ENCODE measurements at places on chromosomes 7 and 10.
A peak's percentile ranks its signal among the peaks of the same experiment; 100 is the strongest.

GRCh38 chr7:32892521-32893206 is 1.1 kb upstream of the KBTBD2 start:
- peak; percentile 56 for DNase-seq

GRCh38 chr7:44984478-44984758 is 5.6 kb upstream of the MYO1G start:
- no peak for DNase-seq

DNA sequence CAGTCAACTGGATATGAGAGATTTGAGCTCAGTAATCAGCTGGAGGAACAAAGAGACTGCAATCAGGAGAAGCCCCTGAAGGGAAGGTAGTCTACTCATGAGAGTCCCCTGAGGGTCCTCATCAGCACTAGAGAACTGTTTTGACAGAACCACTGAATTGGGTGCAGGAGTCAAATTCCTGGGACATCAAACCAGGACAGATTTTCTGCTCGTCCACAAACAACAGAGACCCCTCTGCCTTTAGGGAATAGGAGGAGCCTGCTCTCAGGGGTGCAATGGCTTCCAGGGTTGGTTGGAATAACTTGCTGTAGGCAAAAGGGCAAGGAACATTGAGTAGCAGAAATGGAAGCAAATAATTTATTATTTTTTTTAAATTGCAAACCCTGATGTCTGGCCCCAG is 21.9 kb upstream of the NEUROD6 start:
- DNase-seq: no peak

- no peak for DNase-seq
These were observed 8.2 kb downstream of the MAT1A start for GRCh38 chr10:80281292-80281691.

DNA sequence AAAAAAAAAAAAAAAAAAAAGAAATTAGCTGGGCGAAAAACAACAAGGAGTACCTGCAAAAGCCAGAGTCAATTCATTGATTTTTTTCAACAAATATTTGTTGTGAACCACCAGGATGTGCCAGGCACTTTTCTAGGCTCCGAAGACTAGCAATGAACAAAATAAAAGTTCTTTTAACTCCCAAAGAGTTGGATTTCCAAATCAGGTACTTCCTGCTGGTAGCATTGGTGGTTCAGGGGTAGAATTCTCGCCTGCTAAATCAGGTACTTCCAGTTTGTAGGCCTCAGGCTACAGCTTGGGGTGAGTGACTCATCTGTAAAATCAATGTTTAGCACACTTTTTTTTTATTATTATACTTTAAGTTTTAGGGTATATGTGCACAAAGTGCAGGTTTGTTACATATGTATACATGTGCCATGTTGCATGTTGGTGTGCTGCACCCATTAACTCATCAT is 10.9 kb downstream of the PPA1 start:
- no peak for DNase-seq

- DNase-seq: no peak
These were observed 2.5 kb downstream of the ADAMTS14 start for GRCh38 chr10:70674560-70675495.

DNA sequence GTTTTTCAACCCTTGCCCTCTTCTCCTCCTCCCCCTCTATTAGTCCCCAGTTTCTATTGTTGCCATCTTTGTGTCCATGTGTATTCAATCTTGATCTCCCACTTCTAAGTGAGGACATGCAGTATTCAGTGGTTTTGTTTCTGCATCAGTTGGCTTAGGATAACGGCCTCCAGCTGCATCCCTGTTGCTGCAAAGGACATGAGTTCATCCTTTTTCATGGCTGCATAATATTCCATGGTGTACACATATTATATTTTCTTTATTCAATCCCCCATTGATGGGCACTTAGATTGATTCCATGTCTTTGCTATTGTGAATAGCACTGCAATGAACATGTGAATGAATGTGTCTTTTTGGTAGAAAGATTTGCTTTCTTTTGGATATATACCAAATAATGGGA is 190.4 kb upstream of the LYZL1 start:
- no peak for DNase-seq

DNA sequence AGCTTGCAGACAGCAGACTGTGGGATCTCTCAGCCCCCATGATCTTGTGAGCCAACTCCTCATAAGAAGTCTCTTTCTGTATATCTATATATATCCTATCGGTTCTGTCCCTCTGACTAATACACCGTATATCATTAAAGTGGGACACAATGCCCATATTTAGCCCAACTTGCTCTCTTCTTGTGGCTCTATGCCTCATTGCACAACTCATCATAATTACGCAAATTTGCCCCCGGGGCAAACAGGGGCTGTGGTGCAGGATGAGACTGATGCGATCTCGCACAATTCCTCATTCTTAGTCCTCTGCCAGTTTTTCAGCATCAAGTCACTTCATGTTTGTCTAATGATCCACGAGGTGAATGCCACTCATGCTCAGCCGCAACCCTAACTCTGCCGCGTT is 183.2 kb downstream of the PRPF18 start:
- DNase-seq: no peak

GRCh38 chr7:39016609-39017008 is 38.9 kb downstream of the POU6F2 start:
- no peak for DNase-seq

DNA sequence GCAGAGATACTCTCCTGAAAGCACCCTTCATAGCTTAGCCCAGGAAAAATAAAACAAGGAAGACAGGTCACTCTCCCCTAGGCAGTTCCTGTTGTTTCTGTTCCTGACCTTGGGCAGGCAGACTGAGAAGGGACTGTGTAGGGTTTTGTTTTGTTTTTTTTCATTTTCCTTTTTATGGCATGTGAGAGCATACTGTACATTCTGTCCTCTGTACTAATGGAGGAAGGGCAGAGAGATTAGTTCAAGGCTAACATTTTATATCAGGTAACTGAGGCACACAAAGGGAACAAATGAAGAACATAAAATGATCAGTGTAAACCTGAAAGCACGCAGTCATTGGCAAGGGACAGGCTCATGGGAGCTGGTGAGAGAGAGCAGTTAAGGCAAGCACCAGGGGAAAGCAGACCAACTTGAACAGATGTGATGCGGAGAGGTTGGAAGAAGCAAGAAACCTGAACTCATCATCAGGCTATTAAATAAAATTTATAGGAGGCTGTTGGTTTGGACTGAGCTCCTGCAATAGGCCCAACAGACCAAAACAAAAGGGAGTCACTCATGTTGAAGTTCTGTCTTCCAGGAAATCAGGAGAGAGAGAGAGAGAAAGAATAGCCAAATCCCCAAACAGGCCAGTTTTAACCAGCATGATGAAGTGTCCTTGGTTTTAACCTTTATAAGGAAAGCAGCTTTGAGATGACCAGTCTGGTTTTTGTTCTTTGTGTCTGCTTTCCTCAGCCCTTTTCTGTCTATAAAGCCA is 34.1 kb upstream of the PDCD4 start:
- no peak for DNase-seq

DNA sequence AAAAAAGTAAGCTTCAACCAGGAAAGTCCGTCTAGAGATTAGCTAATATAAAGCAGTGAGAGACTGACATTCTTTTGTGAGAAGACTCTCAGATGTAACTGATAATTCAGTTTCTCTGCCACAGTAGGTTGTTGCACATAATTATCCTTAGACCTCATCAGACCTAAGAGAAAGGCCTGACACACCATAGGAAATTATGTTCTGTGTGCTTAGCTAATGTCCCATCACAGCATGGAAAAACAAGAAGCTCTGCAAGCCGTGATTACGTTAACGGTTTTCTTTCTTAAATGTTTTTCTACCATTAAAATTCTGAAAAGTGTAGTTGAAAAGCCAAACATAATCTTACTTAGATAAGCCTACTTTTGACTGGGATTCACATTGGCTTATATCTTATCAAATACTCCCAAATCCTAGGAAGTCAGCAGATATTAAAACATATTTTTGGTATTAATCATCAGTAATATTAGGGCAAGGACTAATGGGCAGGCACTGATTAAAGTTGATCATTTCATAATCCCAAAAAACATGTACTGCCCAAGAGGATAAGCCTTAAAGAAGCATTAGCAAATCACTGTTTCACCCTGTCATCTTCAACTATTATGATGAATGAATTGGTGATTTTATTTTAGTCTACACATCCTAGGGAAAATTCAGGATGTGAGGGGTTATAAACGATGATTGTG is 5.2 kb downstream of the CSTF2T start:
- no peak for DNase-seq

DNA sequence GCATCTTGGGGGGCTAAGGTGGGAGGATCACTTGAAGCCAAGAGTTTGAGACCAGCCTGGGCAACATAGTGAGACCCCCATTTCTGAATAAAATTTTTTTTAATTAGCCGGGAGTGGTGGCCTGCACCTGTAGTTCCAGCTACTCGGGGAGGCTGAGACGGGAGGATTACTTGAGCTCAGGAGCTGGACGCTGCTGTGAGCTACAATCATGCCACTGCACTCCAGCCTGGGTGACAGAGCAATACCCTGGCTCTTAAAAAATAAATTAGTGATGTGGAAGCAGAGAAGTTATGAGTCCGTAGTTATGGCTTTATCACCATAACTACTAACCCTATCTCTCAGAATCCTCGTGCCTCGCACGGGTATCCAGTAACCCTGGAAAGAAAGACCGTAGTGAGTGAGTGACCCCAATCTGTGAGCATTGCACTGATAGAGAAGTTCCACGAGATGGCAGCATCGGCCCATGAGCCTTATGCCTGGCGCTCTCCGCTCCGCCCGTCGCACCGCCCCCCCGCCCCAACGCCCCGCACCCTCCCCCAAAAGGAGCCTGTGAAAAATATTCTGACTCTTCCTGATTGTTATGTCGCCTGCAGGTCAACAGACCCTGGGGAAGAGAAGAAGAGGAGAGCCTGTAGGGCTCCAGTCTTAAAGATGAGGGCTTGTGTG is 4.9 kb upstream of the SLC29A3 start:
- DNase-seq: peak; percentile 43

DNA sequence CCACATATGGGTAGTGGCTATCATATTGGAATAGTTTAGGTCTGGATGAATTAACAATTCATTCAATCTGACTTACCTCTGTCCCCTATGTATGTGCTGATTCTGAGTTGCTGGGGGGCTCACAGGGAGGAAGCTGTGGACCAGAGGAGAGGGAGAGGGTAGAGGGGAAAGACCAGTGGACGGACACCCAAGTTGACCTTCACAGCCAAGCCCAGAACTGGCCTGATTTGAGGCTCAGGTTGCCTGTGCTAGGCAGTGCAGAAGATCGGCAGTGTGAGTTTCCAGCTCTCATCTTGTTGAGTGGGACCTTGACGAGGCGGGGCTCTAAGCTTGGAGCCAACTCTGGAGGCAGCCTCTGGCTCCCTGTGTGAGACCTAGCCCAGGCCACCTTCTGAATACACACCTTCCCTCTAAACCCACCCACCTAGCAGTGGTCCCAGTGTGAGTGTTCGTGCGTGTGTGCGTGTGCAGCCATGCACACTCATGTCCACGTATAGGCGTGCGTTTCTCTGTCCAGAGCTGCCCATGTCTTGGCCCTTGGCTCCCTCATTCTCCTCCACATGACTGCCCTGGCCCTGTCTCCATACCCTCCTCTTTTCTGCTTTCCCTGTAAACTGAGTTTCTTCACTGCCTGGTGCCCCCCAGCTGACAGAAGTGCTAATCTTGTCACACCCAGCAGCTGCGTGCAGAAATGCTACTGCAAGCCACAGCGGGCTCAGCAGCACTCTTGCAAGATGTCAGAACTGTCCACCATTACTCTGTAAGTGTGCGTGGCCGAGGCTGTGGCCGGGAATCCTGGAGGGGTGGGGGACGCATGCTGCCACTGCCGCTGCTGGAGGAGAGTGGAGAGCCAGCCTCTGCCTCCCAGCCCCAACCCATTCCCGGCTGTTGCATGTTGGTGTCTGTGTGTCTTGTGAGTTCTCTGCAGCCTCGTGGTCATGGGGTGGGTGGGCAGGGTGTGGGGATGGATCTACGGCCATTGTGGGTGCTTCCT is 47.6 kb downstream of the ADCYAP1R1 start:
- no peak for DNase-seq

GRCh38 chr7:118642396-118642795 is 417.9 kb downstream of the ANKRD7 start:
- DNase-seq: no peak

DNA sequence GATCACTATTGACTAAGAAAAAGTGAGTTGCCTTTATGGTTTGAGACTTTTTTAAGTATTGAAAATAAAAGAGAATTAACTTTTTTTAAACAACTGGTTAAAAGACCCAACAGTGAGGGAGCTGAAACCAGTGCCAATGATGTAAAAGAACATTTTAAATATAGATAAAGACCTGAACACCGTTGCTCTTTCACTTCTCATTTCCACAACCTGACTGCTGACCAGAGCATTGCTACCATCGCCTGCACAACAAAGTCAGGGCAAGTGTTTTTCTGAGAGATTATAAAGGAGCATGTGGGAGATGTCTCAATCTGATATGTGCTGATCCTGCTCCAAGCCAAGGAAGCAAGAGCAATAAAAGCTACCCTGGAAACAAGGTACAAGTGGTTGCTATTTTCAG is 34.7 kb downstream of the IMMP2L start:
- no peak for DNase-seq

DNA sequence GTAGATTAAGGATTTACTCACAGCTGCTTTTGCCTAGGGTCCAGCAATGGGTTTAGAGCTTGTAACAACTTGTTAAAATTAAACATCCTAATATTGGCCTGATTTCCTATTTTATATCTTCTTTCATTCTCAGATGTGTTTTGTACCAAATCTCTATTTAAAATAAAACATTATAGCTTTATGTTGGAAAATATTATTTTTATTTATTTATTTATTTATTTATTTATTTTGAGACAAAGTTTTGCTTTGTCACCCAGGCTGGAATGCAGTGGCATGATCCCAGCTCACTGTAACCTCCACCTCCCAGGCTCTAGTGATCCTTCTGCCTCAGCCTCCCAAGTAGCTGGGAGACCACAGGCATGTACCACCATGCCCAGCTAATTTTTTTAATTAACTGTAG is 17.9 kb upstream of the PDSS1 start:
- DNase-seq: no peak

GRCh38 chr7:128895320-128895719 is 15.2 kb downstream of the KCP start:
- DNase-seq: no peak

- no peak for DNase-seq
These were observed 34.1 kb upstream of the CAPZA2 start for GRCh38 chr7:116828281-116828680.

- no peak for DNase-seq
These were observed 25.2 kb downstream of the LOXL4 start for GRCh38 chr10:98242823-98243222.

DNA sequence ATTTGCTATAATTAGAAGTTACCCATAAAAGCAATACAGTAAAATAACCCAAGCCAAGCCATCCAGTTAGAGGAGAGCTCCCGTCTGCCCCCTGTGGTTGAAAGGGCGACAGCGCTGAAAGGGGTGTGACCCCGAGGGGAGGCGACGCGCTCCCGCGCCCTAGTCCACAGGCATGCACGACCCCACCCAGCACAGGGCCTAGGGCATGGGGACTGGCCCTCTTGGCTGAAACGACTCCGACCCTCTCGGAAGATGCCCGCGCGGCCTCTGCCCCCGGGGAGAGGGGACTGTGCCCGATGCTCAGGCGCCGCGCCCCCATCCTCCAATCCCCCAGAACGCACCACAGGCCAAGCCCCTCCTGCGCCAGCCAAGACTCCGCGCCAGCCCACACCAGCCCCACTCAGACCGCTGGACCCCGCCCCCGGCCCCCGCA is 64.0 kb downstream of the CSGALNACT2 start:
- DNase-seq: peak; percentile 65

Data from activated naive CD8-positive, alpha-beta T cell treated with anti-CD3 and anti-CD28 coated beads for 36 hours (primary cell).